ENCODE measurements at places on chromosomes 6 and 20.

DNA sequence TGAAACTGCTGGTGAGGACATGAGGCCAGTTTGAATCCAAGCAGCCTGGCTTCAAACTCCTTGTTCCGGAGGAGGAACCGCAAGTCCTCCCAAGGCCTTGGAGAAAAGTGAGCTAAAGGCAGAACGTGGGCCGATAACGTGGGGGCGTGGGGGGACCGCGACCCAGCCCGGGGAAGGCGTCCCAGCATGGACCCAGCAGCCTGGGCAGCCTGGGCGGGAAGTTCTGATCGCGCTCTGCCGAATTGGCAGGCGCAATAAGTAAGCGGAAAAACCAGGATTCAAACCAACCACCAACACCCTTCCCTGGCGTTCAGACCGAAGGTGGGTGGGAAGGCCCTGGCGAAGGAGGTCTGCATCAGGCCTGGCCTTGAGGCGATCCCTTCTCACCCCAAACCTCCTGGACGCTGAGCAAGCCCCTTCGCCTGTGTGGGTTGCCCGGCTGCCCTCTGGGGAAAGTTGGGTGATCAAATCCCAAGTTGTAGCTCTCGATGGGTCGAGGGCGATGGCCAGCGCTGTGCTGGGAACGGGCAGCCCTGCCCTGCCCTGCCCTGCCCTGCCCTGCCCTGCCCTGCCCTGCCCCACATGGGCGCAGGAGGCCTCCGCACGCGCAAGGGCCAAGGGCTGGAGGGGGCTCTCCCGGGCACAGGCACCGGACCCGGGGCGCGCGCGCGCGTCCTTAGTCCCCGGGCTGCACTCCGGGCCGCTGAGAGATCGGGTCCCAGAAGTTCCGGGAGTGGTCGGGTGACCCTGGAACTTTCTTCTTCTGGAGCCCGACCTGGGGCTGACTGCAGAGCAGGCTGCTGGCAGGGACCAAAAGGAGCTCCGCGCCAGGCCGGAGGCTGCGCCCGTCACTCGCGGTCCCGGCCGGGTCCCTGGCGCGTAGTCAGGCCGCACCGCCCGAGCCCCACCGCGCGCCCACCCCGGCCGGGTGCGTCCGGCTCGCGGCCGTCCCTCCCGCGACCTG lies 637 bp upstream of the SLC22A3 start:
- no peak for DNase-seq

DNA sequence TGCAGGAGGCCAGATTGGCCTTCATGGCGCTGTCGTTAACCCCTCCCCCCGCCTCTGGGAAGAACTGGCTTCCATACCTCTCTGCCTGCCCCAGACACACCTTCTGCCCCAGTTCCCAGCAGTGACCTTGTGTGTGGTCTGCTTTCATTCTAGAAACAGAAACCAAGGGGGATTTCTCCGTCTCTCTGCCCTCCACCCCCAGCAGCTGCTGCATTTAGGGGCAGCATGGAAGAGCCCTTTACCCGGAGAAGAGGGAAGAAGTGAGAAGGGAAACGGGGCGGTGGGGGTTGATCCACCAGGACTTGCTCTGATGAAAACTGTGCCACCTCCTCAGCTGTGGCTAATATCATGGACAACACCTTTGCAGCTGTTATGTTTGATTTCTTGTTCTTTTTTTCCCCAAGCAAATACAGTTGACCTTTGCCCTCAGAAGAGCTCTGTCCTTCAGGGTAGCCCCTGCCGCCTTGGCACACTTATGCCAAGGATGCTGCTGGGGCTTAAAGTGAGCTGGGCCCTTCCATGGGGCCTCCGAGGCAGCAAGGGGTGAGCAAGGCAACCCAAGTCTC lies 6.1 kb downstream of the GLP1R start:
- DNase-seq, result no peak

- no peak for DNase-seq
Measured at GRCh38 chr6:43020847-43021246, 576 bp upstream of the RRP36 start.

DNA sequence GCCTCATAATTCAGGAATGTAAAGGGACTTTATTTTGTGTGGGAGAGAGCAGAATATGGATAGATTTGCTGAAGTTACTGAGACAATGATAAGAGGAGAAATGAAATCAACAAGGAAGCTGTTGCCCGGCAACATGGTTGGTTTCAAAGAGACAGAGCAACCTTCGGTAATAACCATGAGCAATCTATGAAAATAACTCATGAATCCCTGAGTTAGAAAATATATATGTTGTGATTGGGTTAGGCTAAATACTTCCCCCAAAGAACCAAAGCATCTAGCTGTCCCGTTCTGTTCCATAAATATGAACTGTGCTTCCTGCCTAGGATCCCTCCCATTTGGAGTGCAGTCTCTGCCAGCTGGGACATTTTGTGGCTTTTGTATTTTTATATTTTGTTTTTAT lies 23.1 kb downstream of the SERPINB1 start:
- no peak for DNase-seq

- no peak for DNase-seq
Measured at GRCh38 chr20:23034721-23035671, at the start of gene SSTR4. Gene SSTR4, plus strand, starts transcription at chr20:23035312. Its CDS starts 172 bp downstream, at chr20:23035484.

GRCh38 chr6:11263291-11263775 lies 30.9 kb upstream of the NEDD9 start:
- DNase-seq, result peak; percentile 20

DNA sequence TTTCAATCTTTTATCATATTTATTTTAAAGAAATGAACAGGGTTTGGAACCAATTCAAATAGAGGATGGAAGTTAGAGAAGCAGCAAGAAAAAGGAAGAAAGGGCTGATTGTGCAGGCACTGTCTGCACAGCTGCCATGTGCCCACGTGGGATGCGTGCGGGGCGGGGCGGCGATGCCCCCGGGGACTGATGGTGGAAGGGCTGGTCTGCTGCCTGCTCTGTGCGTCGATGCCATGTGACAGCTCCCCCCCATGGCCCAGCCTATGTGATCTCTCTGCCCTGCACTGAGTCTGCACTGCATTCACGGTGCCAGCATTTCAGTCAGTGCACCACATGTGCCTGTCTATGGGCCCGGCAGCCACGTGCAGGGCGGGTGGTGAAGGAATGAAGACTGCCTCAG lies 96.4 kb downstream of the IRF4 start:
- no peak for DNase-seq

GRCh38 chr6:161218222-161218621 lies 55.6 kb downstream of the AGPAT4 start:
- no peak for DNase-seq

DNA sequence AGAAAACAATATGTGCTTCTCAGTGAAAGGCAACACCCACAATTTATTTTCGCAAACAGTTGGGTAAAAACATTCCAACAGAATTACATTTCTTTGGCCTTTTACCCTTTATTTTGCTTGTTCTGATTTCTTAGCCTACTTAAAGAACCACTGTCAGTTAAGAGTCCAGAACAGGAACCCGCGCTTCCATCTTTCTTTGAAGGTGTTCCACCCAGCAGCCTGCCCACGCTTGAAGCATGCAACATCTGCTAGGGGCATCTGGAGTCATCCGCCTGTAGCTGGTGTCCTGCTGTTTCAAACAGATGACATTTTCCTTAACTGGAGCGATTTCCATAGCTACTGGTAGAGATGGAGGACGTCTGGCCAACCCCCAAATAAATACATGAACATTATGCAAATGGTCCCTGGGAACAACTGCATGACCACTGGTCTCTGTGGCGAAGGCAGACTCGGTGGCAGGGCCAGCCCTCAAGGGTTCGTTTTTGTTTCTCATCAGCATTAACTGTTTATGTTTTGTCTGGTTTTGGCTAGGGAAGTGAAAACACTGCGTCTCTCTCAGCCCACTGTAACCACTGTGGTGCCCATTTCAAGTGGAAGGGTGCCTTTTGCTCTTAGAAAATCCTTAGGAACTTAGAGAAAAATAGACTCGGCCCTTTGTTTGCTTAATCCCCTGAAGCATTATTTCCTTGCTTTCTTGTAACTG lies 51.6 kb downstream of the LAMA4 start:
- DNase-seq, result no peak

- DNase-seq, result no peak
Measured at GRCh38 chr20:41030531-41031242, 2.1 kb downstream of the TOP1 start.

- DNase-seq, result no peak
Measured at GRCh38 chr6:5512422-5512821, 251.1 kb downstream of the FARS2 start.

- DNase-seq, result no peak
Measured at GRCh38 chr6:52253494-52253893, 9.2 kb upstream of the IL17F start.

- DNase-seq, result no peak
Measured at GRCh38 chr6:155327326-155328073, 13.2 kb upstream of the TFB1M start.

DNA sequence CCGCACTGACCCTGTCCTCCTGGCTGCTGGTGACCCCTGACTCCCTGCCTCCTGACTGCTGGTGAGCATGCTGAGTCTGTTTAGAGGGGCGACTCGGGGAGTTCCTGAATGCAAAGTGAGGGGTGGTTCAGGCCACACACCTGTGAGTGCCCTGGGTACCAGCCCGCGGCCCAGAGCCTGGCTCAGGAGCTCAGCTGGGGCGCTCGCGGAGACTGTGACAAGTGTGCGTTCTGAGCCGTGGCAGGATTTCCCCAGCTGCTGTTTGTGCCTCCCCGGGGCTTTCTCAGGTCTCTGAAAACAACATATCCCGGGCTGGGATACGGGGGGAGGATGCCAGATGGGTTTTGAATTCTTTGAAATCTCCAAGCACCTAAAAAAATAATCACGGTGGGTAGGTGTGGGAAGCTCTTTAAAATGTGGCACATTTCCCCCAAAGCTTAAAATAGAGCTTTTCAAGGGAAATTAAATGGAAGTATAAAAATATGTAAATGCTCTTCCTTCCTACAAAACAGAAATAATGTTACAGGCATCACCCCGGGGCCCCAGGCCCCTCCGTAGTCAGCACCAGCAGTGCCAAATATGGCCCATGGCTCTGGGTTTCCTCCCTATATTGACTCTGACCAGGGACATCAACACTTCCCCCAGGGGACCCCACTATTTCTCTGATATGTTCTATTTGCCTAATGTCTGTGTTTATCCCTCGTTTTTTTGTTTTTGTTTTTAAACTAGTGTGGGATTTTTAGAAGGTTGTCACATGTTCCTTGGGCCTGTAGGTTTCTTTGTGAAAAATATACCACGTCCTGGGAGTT lies 49.9 kb upstream of the TAGAP start:
- no peak for DNase-seq

Measured in epithelial cell of prostate (primary cell).